ENCODE measurements at places on chromosomes 1 and 21.

DNA sequence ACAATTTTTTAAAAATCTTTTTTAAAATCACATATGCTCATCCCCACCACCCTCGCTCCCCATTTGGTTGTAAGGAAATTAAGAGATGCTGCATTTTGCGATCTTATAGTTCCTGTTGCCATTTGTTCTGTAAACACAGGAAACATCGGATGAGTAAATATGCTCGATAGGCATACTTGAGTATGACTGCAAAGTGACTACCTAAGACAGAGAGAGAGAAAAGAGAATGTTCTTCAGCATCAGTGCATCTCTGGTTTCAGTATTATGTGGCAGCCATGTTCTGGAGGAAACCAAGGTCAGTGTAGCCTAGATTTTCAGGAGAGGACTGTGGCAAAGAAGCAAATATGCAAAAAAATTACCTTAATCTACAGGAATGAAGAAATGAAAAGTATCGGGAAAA is 265.5 kb upstream of the FMN2 start:
- DNase-seq = no peak

DNA sequence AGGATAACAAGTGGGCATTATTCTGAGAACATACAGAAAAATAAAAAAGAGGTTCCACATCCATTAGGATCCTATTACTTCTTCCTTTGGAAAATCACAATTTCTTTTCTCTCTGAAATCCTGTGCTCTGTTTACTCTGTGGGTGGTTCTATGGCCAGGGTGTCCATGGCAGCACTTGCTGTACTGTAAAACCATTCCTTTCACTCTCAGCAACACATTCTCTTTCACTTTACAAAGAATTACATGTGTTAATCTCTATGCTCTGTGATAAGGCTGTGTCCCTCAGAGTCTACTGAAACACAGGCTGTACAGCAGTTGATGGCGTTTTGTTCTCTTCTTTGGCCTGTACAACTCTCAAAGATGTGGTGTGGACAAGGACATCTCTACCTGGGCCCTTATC is 524.1 kb downstream of the PTBP2 start:
- DNase-seq = no peak

GRCh38 chr1:9228609-9229008 is 6.0 kb upstream of the H6PD start:
- DNase-seq = no peak

- DNase-seq = no peak
These were observed 3.0 kb upstream of the TMEM52 start for GRCh38 chr1:1921901-1922701.

- no peak for DNase-seq
These were observed 83.8 kb downstream of the HSF2BP start for GRCh38 chr21:43575473-43575844.

DNA sequence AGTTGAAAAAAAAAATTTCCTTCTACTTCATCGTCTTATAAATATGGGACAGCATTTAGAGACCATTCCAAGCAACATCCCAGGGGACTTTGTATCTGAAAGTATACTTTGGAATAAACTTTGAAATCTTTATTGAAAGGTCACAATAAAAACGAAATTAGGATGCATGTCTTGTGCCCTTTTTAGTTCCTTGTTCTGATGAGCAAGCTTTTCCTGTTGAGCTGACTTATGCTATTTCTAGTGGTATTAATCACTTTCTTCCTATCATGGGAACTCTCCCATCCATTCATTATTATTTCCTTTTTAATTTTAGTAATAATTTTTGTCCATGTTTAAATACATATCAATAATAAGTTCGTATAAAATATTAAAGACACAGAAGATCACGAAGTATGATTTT is 4.0 kb upstream of the GBP2 start:
- no peak for DNase-seq

DNA sequence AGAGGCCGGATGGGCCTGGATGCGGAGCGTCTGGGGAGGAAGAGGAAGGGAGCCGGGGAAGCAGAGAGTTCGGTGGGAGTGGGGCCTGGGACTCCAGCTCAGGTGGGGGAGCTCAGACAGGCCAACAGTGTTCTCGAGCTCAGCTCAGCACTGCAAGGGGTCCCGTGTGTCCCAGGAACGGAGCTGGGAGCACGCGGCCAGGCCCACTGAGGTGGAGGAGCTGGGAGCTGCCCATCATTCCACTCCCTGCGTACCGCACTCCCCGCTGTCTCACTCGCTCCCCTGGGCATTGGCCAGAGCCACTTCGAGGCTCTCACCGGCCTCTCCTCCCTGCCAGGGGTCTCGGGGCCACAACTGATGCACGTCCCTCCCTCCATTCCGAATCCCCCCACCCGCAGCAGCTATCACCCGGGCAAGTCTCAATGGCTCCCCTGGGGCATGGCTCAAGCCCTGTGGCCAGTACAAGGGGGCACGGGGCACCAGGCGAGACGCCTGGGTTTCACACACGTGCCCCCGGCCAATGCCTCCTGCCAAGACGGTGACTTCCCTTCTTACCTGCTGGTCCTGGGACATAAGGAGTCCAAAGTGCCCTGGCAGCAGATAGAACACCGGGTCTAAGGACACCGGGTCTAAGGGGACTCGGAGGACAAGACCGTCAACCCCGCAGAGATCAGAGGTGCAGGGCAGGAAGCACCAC is 30.3 kb upstream of the COL6A2 start:
- no peak for DNase-seq

Data from BJ (cell line).